Frontal cortex (tissue), 4 donors: ENCODE measurements at places on chromosomes 6 and 20.

DNA sequence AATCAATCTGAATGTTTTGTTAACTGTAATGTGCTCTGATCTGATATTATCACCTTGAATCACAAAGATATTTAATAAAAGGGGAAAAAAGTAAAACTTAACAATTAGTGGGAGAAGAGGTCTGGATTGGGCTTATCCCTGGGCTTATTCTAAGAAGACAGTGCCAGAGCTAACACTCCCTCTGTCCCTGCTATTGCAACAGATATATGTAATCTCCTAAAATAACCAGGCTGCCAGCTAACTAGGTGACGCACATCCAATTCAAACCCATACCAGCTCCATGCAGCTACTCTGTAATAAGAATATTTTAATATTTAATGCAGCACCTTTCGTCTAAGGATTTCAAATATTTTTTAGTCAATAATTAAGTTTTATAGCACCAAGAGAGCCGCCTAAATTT is 330.1 kb upstream of the MARCKS start:
- DNase-seq = no peak

DNA sequence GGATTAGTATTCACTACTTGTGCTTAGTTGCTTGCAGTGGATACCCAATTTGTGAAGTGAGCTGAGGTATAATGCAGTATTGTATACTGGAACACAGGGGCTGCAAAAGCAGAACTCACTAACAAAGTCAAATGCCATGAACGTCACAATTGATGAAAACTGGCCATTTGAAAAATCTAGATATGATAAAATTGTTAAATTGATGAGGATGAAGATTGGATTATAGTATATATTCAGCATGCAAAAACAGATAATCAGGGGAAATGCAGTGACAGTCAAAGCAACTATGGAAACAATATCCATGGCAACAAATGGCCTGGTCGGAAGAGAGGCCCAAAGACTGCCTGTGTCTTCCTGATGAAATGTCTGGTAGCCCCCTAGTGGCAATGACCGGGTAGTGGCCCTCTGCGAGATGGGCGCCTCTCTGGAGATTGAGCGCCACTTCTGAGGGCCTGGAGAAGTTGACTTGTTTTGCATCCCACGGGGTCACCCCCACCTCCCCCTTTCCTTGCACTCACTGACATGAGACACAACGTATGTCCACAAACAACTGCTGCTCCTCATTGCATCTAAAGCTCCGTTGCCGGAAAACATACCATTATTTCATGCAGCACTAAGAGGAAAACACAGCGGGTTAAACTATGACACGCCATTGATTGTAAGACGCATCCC is 43.6 kb downstream of the C6orf15 start:
- DNase-seq = peak; percentile 72

DNA sequence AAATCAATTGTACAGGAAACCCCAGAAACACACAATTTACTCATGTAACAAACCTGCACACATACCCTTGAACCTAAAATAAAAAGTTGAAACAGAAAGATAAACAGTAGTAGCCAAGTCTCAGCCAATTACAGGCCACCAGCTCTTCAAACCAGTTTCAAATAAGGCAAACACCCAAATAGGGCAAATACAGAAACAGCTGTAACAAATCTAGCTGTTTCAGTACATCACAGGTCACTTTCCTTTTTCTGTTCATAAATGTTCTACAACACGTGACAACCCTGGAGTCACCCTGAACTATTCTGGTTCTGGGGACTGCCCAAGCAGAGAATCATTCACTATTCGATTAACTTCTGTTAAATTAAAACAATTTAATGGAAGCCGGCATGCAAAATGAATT is 329.0 kb downstream of the GJA1 start:
- no peak for DNase-seq

DNA sequence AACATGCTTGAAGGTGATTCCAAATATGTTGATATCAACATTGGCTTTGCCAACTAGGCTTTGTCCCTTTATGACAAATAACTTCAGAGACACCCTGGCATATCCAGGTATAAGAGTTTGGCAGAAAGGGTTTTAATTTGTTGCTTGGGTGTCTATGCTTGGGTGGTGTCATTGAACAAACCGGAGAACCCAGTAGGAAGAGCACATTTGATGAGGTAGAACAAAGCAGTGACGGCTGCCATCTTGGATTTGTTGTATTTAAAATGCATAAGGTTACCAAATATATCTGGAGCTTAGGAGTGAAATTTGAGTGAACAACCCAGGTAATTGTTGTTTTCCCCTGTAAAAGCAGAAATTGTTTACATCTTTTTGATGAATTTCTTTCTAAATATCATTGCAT is 503.7 kb upstream of the JARID2 start:
- DNase-seq = no peak

- no peak for DNase-seq
Observed at GRCh38 chr6:42084889-42085288, 34.6 kb downstream of the TAF8 start.

- no peak for DNase-seq
Observed at GRCh38 chr6:56023829-56024228, 148.4 kb upstream of the BMP5 start.
